CD8-positive, alpha-beta T cell (primary cell): ENCODE measurements at places on chromosomes 11 and 22.

DNA sequence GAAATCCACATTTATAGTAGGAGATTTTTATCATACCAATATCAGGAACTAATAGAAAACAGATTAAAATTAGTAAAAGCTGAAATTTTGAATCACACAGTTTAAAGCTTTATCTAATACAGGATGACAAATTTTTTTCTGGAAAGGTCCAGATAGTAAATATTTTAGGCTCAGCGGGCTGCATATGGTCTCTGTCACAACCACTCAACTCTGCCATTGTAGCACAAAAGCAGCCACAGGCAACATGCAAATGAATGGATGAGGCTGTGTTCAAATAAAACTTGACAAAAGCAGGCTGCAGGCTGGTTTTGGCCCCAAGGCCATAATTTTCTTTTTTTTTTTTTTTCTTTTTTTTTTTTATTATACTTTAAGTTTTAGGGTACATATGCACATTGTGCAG, 108.2 kb upstream of the CCDC90B start:
- no peak for DNase-seq

DNA sequence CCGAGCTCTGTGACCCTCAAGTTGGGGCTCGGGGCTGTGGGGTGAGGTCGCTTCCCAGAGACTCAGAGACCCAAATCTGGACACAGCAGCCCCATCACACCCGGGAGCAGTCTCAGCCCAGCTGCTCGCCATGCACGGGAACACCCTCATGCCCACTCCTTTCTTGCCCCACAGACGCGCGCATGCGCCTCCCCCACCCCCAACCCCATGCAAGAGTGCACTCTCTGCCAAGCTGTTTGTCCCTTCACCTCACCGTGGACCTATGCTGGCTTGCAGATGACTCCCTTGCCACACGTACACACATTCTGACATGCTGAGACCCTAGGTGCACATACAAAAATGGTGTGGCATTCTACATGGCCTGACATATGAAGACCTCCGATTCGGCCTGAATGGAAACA, 478 bp upstream of the CD248 start:
- DNase-seq, result peak; percentile 58

- DNase-seq, result no peak
Observed at GRCh38 chr22:19098157-19098556, 24.1 kb downstream of the DGCR2 start.

GRCh38 chr22:35518811-35519210, 21.8 kb upstream of the RASD2 start:
- no peak for DNase-seq

- DNase-seq, result no peak
Observed at GRCh38 chr11:47566149-47566698, 825 bp downstream of the PTPMT1 start.

GRCh38 chr11:14414470-14415461, 55.8 kb upstream of the RRAS2 start:
- DNase-seq, result peak; percentile 89

DNA sequence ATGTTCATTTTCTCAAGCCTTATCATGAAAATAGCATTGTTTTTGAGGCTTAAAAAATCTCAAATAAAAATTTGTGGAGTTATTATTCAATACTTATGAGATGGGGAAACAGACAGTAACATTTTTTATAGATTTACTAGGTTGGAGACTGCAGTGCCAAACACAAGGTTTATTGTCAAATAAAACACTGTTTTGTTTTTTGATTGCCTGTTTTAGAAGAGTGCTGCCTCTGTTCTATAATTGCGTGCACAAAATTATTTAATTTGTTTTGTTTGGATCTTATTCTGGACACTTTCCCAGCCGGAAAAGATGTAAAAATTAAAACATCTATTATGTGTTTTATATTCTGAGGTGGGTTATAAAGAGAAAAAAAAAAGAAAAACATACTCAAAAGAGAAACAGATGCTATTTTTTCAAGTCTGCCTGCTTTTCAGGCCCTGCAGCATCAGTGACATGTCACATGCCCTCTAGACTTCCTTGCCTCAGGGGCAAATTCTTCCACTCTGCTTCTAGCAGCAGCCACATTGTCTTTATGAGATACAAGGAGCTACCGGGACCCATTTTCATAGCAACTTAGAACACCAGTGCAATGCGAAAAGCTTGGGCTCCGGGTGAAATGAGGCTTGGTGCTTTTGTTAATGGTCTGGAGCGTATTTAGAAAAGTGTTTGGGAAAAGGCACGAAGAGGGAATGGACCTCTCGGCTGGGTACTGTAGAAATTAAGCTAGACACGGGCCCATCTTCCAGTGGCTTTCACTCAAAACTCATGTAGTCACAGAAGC, 77.5 kb downstream of the EFCAB6 start:
- DNase-seq, result no peak

- DNase-seq, result no peak
Observed at GRCh38 chr11:45483416-45483815, 182.0 kb downstream of the CHST1 start.
